ENCODE measurements at places on chromosomes 2 and 18. TPM values are rescaled to one million over a fixed set of nuclear protein-coding genes. Genes with fewer than 3 reads are reported as not detected.

The RUFY4 gene
- total RNA-seq: 0.82 TPM

DNA sequence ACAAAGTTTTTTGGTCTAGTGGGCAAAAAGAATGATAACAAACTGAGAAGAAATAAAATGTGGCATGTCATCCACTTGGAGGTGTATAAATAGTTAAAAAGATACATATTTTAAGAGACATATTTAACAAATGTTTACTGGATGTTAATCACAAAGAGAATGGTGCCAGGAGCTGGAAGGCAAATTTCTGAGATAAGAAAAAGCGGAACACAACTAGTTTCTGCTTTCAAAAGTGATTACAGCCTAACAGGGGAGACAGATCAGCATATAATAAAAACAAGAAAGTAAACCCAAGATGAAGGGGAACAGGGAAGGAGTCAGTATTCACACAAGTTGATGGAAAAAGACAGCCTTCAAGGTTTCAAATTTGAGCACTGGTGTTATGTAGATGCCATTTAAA is 91.3 kb downstream of the OLA1 start:
- no peak for DNase-seq

DNA sequence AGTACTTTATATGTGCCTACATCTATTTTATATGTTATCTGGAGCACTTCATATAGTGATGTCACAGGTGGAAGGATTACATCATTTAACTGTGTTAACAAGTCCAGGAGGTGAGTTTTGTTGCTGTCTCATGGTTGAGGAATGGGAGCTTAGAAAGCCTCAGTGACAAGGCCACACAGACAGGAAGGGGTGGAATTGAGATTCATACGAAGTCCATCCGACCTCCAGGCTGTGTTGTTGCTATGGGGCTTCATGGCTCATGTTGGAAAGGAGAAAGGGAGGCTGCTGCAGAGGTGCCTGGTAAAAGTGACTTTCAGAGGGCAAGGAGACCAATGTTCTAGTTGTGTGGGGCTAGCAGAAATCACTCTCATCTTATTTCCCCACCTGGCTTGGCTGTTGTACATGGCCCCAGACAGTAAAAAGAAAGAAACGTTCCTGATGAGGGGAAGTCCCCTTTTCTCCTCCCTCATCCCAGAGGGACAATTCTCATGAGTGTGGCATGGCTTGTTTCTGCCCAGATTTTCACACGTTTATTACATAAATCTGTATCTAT is 31.0 kb upstream of the GREB1 start:
- DNase-seq: no peak

The FEZ2 gene
- 14.4 TPM for total RNA-seq

GRCh38 chr2:18268400-18268799 is 292.1 kb downstream of the RDH14 start:
- no peak for DNase-seq

The CGREF1 gene
- total RNA-seq: not detected

The EHD3 gene
- total RNA-seq: 3.2 TPM

DNA sequence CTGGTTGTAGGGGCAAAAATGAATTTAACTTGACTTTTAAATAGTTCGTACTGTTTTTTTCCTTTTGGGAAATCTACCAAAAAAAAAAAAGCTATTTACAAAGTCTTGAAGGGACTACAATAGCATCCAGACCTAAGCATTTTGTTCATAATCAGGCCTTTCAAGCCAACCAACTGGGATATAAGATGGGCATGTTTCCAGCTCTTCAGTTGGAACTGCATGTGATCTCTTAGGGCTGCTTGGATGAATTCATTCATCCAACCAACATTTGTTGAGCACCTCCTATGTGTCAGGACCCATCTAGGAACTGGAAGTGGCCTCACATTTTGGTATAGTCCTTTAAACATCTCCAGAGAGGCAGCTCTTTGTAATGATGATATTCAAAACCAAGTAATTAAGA is 98.6 kb downstream of the AAK1 start:
- DNase-seq: no peak

All from T-cell (primary cell).